ENCODE measurements at places on chromosomes 5 and 9.
A peak's percentile ranks its signal among the peaks of the same experiment; 100 is the strongest.

DNA sequence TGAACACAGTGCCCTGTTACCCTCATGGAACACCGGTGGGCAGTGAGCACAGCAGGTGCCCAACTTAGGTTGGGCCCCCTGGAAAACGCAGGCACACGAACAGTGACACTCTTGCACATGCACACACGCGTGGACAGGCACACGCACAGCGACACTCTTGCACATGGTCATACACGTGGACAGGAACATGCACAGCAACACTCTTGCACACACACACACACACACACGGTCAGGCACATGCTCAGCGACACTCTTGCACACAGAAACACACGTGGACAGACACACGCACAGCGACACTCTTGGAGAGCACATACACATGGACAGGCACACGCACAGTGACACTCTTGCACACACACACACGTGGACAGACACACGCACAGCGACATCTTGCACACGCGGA lies 559.4 kb upstream of the ADAMTS16 start:
- DNase-seq, result no peak

DNA sequence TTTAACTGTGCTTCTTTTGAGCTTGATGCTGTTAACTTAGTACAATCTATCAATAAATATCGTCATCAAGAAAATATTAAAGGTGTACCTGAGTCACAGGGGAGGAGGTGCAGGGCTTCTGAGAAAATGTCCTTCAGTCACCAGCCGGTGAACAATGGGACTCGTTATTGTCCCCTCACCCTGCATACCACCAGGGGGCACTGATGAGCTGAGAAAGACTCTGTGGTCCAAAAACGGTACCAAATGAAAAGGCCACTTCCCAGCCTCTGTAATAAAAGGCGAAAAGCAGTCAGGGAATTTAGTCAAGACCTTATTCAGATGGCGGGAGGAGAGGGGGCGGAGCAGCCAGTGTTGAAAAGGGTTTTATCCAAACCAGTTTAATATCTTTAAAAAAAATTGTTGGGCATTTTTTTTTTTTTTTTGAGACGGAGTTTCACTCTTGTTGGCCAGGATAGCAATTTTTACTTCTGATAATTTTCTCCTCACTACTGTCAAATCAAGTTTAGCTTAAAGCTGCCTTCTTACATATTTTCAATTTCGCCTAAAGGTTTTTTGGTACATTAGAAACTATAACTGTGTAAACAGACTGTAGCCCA lies 271.9 kb upstream of the ADAMTS16 start:
- DNase-seq, result peak; percentile 1

DNA sequence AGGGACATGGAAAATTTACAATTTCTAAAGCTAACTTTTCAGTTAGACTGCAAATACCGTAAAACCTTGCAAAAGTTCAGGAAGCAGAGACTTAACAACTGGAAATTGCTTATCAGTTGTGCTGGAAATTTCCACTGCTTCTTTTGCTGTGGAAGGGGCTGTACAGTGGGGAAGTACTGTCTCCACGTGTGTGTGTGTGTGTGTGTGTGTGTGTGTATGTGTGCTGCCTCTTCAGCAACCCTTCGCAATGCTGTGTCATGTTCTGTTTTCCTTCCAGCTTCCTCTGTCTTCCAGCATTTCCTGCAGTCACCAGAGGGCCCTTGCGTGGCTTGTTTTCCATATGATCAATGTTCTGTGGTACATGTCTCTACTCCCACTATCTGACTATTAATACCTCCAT lies 87.5 kb upstream of the RANBP3L start:
- DNase-seq, result peak; percentile 82

- no peak for DNase-seq
Measured at GRCh38 chr5:80739898-80740297, 85.1 kb upstream of the DHFR start.

DNA sequence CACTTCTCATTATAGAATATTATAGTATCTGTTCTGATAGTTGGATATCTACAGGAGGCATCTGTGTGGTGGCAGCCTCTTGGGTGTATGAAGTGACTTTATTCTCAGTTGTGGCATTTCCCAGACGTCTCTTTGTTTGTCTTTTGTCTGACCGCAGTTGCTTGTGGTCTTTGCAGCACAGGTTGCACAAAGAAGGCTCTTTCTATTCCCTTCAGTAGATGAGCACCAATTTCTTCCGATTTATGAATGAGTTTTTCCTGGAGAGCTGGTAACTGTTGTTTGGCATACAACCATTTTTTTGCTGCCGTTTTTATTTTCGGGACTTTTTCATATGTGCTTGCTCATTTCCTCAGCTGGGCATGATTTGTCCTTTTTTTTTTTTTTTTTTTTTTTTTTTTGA lies 56.4 kb upstream of the MYO10 start:
- DNase-seq, result no peak

- no peak for DNase-seq
Measured at GRCh38 chr5:116939641-116940040, 365.0 kb upstream of the SEMA6A start.

DNA sequence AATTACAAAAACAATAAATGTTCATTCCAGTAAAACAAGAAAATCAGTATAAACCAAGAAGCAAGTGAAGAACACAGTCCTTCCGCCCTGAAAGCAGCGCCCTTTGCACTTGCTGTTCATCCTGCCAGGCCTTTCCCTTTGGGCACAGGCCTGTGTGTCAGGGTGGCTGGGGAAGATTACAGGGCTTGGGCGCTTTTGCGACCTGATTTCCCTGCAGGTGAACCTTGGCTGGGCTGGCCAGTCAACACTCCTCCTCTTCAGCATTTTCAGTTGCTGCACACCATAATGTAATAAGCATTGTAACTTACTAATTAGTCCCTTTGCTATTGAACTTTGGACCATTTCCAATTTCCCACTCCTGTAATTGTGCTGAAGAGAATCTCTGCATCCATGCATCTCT lies 38.6 kb upstream of the TDRD7 start:
- DNase-seq, result no peak

- no peak for DNase-seq
Measured at GRCh38 chr5:109959652-109960051, 269.9 kb downstream of the MAN2A1 start.

- DNase-seq, result no peak
Measured at GRCh38 chr5:6820851-6821479, 107.7 kb downstream of the TENT4A start.

DNA sequence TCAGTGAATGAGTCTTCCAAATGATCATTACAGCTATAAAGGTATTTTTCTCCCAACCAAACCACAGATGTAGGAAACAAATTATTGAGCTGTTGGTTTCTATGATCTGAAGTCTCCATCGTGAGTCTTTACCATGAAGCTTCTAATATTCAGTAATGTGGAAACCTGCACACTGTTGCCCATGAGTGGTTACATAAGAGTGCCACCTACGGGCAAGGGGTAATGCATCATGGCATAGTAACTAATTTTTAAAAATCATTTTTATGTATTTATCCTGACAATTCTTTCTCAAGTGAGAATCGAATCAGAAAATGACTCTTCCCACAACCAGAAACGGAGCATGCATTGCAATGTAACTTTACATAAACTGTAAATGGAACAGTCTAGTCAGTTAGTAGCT lies 282.5 kb upstream of the SMARCA2 start:
- no peak for DNase-seq

GRCh38 chr5:759111-759751 lies 25.3 kb downstream of the ZDHHC11B start:
- DNase-seq, result peak; percentile 75

GRCh38 chr9:27426511-27427271 lies 97.4 kb upstream of the IFNK start:
- DNase-seq, result no peak

GRCh38 chr9:104960662-104961061 lies 32.7 kb upstream of the ABCA1 start:
- DNase-seq, result no peak

GRCh38 chr5:29085142-29085541 lies 2046.8 kb upstream of the CDH9 start:
- DNase-seq, result no peak

DNA sequence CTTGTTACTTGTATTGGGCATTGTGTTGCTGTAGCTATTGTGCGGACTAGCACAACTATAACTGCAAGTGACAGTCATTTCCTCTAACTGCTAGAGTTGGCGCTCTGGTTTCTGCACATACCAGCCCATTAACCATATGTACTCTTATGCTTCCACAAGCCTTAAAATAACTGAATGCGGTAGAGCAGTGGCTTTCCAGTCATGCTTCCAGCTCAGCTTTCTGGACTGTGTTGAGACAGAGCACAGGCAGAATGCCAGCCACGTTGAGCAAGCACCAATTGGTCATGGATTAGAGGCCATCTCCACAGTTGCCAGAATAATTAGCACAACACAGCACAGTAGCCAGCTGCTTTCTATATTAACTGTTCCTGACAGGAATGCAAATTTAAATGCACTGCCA lies 12.2 kb downstream of the INVS start:
- DNase-seq, result peak; percentile 92

- DNase-seq, result no peak
Measured at GRCh38 chr5:155056644-155057269, 43.2 kb downstream of the KIF4B start.

- DNase-seq, result peak; percentile 61
Measured at GRCh38 chr5:79990205-79990597, 861 bp downstream of the MTX3 start.

DNA sequence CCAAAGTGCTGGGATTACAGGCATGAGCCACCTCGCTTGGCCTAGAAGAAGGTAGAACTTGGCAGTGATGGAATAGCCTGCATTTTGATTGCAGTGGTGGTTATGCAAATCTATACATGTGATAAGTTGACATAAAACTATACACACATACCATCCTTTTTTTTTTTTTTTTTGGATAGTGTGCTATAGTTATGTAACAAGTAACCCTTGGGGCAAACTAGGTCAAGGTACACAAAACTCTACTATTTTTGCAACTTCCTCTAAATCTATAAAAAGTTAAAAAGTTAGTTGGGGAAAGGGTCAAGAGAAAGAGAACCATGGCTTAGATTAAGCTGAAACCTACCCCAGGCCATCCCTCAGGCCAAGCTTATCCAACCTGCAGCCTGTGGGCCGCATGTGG lies 11.1 kb downstream of the TRIM14 start:
- no peak for DNase-seq

DNA sequence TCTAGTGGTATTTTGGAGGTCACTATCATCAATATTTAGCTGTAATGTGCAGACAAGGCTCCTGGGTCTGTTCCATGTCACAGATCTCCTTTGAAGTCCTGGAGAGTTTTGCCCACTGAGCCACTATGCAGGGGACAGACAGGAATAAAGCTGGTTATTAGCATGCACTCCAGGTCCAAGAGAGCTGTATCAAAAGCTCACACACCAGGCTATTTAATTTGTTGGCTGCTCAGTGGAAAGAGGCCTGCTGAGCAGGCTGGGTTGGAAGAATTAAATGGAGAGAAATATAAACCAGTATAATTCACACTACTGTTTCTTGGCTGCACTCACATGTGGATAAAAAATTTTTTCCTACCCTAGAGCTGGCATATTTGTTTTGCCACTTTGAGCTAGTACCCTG lies 113.8 kb upstream of the TAF11L2 start:
- DNase-seq, result no peak

GRCh38 chr5:139051392-139051791 lies 146.8 kb downstream of the SIL1 start:
- no peak for DNase-seq

GRCh38 chr5:1909346-1909985 lies 26.7 kb upstream of the IRX4 start:
- no peak for DNase-seq

DNA sequence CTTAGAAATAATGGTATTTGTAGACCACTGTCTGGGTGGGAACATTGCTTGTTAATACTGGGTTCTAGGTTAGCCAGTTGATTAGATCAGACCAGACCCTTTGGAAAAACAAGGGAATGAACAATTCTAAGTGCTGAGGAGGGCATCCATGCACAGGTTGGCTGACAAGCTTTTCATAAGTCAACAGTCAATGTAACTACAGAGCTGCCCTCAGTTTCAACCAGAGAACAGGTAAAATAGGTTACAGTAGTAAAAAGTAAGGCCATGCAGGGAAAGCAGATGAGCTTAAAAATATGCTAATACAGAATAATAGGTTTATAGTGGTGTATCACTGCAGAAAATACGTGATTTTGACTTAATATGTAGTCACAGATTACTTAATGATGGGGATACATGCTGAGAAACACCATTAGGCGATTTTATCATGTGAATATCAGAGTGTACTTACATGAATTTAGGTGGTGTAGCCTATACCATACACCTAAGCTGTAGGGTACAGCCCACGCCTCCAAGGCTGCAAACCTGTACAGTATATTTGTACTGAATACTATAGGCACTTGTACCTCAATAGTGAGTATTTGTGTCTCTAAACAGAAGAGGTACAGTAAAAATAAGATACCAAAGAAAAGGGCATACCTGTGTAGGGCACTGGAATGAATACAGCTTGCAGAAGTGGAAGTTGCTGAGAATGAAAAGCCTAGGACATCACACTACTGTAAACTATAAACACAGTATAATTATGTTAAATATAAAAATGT lies 6.1 kb upstream of the FGF18 start:
- no peak for DNase-seq

- no peak for DNase-seq
Measured at GRCh38 chr9:92760070-92760469, 4.6 kb downstream of the BICD2 start.

GRCh38 chr9:123033864-123034601 lies 566 bp downstream of the GPR21 start:
- no peak for DNase-seq

- DNase-seq, result peak; percentile 43
Measured at GRCh38 chr9:73152953-73153352, 1.3 kb downstream of the ANXA1 start.

DNA sequence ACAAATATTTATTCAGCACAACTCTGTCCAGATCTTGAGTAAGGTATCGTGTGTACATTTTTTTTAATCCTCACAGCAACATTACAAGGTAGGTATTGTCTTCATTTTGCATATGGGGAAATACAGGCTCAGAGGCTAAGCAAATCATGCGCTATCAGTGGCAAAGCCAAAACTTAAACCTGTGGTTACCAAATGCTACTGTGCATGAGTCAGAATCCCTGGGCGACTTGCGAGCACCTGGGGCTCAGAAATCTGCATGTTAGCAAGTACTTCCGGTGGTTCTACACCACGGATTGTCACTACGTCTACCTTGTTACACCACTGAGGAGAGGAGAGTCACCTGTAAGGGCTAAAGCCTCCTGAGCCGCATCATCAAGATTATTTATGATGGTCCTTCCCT lies 21.3 kb downstream of the C5orf58 start:
- no peak for DNase-seq

- DNase-seq, result no peak
Measured at GRCh38 chr5:39270225-39270848, 51.0 kb upstream of the FYB1 start.

GRCh38 chr9:95078939-95079338 lies 238.6 kb downstream of the FANCC start:
- no peak for DNase-seq

GRCh38 chr5:94021246-94021645 lies 279.8 kb upstream of the POU5F2 start:
- peak; percentile 61 for DNase-seq
